ENCODE measurements at places on chromosomes 5 and 9.

- DNase-seq: no peak
Observed at GRCh38 chr5:42851481-42851880, 39.8 kb upstream of the SELENOP start.

DNA sequence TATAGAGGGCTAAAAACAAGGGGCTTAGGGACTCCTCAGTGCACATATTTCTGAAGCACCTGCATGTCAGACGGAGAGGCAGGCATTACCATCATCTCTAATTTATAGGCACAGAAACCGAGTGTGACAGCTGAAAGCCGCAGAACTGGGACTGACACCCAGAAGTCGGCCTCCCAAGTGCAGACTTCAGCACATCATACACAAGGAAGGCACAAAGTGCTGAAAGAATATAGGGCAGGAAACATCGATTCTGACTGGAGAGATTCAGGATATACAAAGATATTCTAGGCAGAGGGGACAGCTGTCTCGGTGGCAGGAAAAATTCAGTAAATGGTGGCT lies 11.2 kb downstream of the MRPS27 start:
- no peak for DNase-seq

GRCh38 chr5:53233645-53234405 lies 124.3 kb upstream of the MOCS2 start:
- no peak for DNase-seq

- no peak for DNase-seq
Observed at GRCh38 chr5:137638841-137639240, 97.0 kb downstream of the KLHL3 start.

- DNase-seq: no peak
Observed at GRCh38 chr5:32973646-32974045, 262.5 kb downstream of the NPR3 start.
